HCT116 (cell line): ENCODE measurements at places on chromosomes 6 and 20. TPM values are rescaled to one million over a fixed set of nuclear protein-coding genes. Genes with fewer than 3 reads are reported as not detected.

GRCh38 chr6:44898296-44898930 lies 429.7 kb upstream of the RUNX2 start:
- no peak for DNase-seq

- no peak for DNase-seq
These were observed 39.4 kb upstream of the FABP7 start for GRCh38 chr6:122740091-122740490.

GRCh38 chr6:31736021-31736767 lies at the start of gene CLIC1:
CLIC1 (minus strand) TSS chr6:31736530; CDS start chr6:31736300, 230 bp downstream.
- no peak for DNase-seq

GRCh38 chr6:157569543-157569942 lies 188.6 kb downstream of the ZDHHC14 start:
- no peak for DNase-seq

The TMC2 gene
- total RNA-seq, result not detected

The LINC00237 gene
- total RNA-seq, result not detected

The NFYA gene
- total RNA-seq, result 28.7 TPM

The ZKSCAN3 gene
- 11.2 TPM for total RNA-seq

The MUC21 gene
- total RNA-seq, result not detected
